ENCODE measurements at places on chromosomes 2 and 18.

DNA sequence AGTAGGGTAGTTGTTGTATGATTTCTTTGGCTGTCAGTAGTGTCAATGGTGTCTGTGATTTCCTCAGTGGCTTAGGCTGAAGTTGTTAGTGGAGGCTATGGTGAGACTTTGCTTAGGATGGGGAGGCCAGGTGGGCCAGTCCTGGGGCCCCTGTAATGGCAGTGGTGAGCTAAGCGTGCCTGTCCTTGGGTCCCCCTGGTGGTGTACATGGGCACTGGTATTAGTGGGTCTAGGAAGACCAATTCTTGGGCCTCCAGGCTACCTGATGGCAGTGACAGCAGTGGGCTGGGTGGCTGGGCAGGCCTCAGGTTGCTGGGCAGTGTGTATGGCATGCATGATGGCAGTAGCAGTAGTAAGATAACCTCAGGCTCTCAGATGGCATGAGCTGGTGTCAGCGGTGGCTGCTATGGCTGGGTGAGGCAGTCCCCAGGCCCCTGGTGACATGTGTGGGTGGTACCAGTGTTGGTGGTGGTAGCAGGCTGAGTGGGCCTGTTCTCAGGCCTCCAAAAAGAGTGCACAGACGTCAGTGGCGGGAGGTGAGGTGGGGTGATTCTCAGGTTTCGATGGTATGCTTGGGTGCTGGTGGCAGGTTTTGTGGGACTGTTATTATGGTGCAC is 103.2 kb downstream of the KLHL14 start:
- no peak for DNase-seq

- DNase-seq, result no peak
These were observed 41.7 kb upstream of the SLC3A1 start for GRCh38 chr2:44233450-44234128.

- no peak for DNase-seq
These were observed 68.2 kb downstream of the CALCRL start for GRCh38 chr2:187379869-187380268.

DNA sequence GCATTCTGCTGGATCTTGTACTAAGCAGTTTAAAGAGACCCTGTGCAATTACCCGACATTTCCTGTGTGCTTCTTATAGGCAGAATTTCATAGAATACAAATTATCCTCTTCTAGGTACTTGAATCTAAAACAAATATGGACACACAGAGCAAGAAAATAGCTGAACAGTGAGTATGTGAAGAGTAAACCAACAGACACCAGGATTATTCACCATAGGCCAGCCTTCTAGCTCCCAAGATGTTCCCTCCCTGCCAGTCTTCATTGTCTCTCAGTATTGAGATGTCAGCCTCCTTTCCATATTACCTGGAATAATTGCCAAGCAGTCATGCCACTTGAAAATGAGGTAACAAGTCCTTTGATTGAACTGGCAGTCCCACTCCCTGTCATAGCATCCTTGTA is 187.1 kb downstream of the PTPRM start:
- no peak for DNase-seq

DNA sequence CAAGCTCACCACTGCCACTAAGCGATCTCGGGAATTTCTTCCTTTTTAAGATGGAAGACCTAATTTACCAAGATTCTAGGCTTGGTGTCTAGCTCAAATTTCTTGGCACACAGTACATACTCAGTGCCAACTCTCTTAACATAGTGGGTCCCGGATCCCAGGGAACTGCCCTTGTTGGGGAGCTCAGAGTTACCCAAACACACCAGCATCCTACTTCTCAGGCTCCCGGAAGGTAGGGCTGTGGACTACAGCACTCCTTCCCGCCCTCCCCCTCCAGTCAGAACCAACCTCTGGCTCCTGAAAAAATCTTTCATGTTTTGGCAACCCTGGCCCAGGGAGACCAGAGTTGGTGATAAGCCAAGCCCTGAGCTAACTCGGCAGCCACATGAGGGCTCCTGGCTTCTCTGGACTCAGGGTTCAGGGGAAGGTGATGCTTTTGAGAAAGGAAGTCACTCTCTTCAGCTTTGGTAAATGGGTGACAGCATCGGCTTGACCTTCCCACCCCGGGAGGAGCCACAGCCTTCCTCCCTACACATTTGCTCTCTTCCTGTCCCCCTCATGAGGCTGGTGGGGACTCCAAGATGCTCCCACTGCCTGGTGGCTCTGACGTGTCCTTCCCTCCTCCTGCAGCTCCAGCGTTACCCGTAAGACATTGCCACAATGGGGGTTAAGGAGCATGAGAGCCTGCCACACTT is 8.8 kb downstream of the ODC1 start:
- DNase-seq, result no peak

DNA sequence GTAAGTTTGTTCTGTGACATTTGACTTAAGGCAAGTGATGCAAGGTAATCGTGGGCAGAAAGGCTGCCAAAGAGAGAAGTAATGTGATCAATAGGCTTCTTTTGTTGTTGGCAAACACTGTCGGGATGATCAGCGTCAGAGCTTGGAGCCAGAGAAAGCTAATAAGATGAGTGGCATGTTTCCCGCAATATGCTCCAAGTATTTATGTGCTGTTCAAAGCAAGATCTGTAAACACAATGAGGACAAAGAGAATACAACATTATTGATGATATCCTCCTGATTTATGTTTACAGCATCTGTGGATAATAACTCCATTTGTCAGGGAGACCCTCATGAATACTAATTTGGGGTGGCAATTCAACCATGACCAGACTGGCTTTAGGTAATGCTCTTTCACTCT is 603.3 kb downstream of the TDRD15 start:
- no peak for DNase-seq

DNA sequence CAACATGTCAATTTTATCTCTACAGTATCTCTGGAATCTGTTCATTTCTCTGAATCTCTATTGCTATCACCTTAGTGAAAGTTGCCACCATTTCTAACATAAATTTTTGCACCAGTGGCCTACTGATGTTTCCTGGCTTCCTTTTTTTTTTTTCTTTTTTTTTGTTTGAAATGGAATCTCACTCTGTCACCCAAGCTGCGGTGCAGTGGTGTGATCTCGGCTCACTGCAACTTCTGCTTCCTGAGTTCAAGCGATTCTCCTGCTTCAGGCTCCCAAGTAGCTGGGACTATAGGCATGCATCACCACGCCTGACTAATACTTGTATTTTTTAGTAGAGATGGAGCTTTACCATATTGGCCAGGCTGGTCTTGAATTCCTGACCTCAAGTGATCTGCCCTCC is 35.1 kb downstream of the KCNJ13 start:
- no peak for DNase-seq

DNA sequence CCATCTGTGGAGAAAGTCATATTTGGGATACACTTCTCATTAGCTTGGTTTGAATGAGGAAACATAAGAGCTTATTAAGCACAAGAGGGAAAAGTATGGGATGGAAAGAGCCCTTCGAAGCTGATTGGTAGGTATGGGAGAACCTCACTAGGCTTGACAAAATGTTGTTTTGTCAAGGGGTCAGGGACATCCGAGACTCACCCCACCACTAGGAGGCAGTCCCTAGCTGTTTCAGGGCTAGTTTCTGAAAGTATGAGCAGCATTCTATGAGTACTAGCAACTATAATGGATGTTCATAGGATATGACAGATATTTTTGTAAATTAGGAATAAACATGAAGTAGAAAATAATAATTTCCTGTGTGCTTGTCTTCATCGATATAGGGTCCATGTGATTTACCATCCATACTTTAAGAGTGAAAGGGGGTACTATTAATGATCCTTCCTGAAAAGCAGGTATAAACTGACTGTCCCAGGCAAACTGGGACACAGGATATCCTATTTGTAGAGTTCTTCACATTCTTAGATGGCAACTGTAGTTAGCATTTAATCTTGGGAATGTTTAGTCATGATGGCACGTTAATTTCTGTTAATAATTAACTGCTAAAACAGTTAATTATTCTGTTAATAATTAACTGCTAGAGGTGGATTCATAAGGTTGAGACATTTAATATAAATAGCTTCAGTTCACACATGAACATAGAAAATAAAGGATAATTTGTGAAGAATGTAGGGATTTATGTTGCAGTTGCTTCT is 28.4 kb downstream of the OTX1 start:
- no peak for DNase-seq

DNA sequence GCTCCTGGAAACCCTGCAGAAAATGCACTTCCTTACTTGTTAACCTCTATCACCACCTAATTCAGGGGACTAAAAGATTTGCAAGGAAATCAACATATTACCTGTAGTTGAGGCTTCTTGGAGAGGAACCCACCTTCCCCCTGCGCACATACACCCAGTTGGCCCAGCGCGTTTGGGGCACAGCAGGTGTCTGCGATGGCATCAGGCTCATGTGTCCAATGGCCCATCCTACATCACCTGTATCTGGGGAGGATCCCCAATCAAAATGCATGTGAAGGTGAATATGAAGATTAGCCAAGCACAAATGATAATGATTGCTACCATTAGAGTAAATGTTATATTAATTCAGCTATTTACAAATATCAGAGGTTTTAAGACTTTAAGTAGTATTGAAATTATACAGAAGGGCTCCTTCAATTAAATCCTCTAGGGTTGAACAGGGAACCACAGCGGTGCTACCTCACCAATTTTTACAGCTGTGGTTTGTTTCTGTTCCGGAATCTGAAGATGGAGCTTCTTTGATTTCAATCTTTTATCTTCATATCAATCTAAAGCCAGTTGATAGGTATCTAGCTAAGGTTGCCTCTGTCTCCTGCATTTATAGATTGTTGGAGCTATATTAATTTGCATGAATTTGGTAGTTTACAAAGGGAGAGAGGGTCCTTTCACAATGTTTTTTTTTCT is 486.0 kb downstream of the RNF144A start:
- DNase-seq, result no peak

- peak; percentile 43 for DNase-seq
These were observed 419.0 kb downstream of the NBAS start for GRCh38 chr2:15142069-15142689.

DNA sequence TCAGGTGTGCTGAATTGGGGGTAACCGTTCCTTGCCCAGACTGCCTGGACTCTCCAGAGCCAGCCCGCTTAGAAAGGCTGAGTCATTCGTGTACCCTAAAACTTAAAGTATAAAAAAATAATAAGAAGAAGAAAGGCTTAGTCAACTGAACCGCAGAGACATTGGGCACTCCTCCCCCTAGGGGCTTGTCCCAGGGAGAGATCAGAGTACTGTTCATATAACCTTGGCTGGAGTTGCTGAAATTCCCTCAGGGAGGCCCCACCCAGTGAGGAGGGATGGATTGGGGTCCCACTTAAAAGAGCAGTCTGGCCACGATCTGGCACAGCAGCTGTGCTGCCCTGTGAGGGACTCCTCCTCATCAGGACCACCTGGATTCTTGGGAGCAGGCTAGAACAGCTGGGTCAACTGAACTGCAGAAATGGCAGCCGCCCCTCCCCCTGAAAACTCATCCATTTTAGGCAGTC is 37.2 kb downstream of the ANKRD12 start:
- DNase-seq, result no peak

GRCh38 chr2:159613651-159614285 is 2.6 kb downstream of the BAZ2B start:
- no peak for DNase-seq

DNA sequence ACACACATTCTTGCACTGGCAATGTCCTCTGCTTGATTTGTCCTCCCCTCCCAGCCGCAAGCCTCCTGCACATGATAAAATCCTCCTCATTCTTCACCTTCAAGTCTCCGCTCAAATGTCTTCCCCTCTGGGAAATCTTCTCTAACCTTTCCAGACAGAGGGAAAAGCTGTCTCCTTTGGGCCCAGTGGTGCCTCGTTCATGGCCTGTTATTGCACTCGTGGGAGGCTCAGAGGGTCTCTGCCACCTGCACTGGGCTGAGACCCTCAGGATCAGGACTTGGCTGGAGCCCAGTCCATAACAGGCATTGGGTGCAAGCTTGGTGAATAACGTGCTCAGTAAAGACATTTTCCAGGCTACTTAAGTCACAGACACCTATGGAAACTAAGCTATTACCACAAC is 68.6 kb downstream of the PTGR3 start:
- no peak for DNase-seq

DNA sequence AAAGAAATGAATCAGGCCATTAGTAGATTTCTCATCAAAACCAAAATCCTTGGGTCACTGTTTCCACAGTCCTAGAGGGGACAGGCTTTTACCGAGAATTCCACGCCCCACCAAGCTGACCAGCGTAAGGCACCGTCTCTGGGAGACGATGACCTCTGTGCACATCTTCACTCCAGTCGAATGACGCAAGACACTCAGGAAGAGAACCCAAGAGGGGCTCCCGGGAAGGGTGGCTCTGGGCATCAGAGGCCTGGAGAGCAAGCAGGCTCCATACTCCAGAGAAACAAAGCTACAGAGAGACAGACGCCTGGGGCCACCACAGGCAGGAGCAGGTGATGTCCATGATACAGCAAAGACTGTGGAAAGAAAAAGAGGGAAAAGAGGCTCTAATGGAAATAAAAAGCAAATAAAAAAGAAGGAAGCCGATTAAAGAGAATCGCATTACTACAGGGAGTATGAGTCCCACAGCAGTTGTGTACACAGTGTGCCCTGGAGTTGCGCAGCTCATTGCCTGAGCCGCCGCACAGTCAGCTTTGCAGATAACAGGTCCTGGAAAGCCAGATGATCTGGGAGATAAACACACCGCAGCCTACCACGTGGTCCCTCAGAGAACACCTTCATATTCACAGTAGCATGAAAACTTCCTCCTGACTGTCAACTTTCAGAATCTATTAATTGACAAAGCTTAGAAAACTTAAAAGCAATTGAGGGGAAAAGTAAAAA is 572.7 kb upstream of the SALL3 start:
- DNase-seq, result no peak

GRCh38 chr2:238016526-238016925 is 44.3 kb upstream of the SCLY start:
- no peak for DNase-seq

DNA sequence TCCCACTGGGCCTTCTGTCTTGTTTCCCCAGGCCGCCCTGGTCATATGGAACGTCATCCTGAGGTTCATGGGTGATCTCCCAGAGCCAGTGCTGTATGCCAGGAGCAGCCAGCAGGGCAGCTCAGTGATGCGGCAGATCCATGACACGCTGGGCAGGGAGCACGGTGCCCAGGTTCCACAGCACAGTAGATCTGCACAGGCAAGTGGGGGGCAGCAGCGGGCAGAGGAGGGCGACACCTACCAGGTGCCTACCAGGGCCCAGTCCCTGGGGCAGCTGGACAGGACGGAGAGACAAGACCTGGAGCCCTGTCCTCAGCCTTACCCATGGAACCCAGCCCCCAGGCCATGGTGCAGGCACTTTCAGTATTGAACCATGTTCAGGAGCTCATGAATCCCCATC is 36.1 kb upstream of the GPR17 start:
- peak; percentile 2 for DNase-seq

All from activated CD4-positive, alpha-beta T cell treated with anti-CD3 and anti-CD28 coated beads for 1 hour (primary cell).